NCI-H2107 (cell line): ENCODE measurements at places on chromosomes 1 and 21.

- DNase-seq, result no peak
Measured at GRCh38 chr1:9293533-9294404, 1.1 kb downstream of the SPSB1 start.

GRCh38 chr1:36572142-36572715 lies 89.5 kb upstream of the CSF3R start:
- no peak for DNase-seq

DNA sequence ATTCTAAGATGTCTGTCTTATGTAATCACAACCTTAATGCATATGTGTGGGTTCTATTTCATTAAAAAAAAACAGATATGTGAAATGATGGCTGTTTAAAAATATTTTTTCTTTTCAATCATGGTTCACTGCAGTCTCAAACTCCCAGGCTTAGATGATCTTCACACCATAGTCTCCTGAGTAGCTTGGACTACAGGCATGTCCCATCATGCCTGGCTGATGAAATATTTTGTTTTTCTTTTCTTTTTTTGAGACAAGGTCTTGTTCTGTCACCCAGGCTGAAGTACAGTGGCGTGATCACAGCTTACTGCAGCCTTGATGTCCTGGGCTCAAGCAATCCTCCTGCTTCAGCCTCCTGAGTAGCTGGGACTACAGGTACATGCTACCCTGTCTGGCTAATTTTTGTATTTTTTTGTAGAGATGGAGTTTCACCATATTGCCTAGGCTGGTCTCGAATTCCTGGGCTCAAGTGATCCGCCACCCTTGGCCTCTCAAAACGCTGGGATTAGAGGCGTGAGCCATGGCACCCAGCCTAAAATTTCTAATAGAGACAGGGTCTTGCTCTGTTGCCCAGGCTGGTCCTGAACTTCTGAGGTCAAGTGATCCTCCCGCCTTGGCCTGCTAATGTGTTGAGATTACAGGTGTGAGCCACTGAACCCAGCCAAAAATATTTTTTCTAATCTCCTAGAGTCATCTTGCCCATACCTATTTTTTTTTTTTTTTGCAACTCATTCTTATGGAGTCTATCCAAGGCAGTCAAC lies 67.6 kb downstream of the GIPC2 start:
- DNase-seq, result no peak

GRCh38 chr21:14545906-14546480 lies at the start of gene SAMSN1:
Gene SAMSN1 (minus strand): TSS chr21:14546315. CDS start chr21:14546261, 54 bp downstream.
- DNase-seq, result no peak

- DNase-seq, result no peak
Measured at GRCh38 chr1:194734970-194735369, 1548.6 kb upstream of the B3GALT2 start.

DNA sequence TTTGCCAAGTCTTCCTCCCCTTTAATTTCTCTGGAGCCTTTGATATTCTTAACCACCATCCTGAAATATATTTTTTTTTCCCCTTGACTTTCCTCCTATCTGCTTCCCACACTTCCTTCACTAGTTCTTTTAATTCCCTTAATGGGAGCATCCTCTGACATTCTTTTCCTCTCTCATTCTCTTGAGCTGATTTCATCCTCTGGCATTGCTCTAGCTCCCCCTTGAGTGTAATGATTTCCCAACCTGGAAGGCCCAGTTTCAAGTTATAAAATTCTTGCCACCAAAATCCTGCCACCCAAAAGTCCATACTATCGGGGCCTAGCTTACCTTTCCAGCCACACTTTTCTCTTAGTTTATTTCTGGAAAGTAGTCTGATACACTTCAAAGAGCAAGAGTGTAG lies 39.5 kb upstream of the UBE2U start:
- no peak for DNase-seq

- DNase-seq, result no peak
Measured at GRCh38 chr1:66732407-66733166, 19.7 kb upstream of the DYNLT5 start.

DNA sequence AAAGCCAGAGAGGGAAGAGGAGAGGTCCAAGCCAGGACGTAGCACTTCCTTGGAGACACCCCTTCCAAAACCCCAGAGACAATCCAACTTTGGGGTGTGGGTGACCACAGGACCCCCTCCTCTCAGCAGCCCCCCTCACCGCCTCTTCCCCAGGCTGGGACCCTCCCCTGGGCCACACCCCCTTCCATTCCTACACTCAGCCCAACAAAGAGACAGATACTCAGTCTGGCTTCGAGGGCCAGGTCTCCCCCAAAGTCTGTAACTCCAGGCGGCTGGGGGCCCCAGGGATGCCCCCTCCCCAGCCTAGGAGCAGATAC lies 1.4 kb downstream of the MEX3A start:
- DNase-seq, result no peak

DNA sequence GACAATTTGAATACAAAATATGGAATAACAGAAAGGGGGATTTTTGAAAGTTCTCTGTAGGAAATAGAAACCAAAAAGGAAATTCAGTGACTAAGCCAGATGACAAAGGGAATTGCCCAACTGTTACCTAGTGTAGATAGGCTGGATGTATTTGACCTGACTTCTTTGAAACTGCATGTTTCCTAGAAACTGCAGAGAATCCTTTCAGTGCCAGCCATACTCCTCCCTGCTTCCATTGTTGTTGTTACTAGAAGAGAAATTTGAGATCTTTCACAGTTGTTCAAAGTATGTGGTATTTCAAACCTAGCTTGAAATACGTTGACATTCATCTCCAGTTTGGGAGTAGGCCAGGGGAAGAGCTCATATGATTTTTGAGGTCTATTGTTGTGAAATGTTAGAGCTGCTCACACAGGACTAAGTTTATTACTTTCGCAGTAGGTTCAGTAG lies 1.8 kb upstream of the GBP5 start:
- no peak for DNase-seq

- DNase-seq, result no peak
Measured at GRCh38 chr1:157404063-157404501, 148.2 kb downstream of the FCRL5 start.

DNA sequence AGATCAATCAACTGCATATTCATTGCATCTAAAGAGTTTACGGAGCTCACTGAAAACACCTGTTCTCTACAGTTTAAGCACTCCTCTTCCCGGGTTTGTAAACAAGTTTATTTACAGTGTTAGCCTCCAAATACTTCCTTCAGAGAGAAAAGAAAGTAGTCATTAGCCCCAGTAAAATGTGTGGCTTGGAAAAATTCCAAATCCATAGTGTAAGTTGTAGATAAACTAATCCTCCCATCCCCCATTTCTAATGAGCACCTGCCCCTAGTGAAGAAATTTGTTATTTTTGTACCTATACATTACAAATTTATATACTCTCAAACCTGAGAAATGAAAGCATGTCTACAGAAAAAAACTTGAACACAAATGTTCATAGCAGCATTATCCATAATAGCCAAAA lies 21.9 kb downstream of the PUM1 start:
- peak; percentile 26 for DNase-seq
